ENCODE measurements at places on chromosomes 6 and 20.
A peak's percentile ranks its signal among the peaks of the same experiment; 100 is the strongest.

DNA sequence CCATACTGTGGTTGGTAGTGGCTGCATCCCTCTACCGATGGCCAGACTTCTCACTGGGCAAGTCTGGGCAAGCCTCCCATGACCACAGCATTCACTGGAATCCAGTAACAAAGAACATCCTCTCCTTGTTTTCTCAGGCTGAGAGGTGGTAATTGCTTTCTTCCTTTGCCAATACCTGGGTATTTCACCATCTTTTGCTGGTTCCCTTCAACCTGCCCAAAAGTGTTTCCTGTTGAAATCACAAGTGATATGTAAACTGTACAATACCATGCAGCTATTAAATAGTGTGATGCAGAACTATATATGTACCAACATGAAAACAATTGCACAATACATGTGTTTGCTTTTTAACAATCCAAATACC lies at the start of gene PTCHD4:
PTCHD4 (minus strand) TSS at position 55 of the 364 bp plus-strand sequence. CDS start 42,240 bp downstream, outside the sequence.
- DNase-seq, result no peak

DNA sequence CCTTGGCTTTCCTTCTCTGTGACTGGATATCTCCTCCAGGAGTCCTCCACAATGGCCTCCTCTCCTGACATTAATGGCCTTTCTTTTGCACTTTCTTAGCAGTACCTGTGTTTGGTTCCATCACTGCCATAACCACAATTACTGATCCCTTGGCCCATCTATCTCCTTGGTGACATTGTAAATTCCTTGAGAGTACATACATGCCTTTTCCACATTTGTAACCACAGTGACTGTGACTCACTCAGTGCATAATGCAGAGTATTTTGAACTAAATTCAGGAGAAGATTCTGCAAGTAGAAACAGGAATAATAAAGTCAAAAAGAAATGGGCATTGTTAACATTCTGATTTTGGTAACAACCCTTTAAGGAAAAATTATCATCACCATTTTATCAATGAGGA lies 197.2 kb upstream of the SOX4 start:
- DNase-seq, result no peak

- no peak for DNase-seq
These were observed 39.3 kb downstream of the KCNK17 start for GRCh38 chr6:39274903-39275302.

GRCh38 chr6:166561771-166562359 lies 24.6 kb downstream of the RAMACL start:
- DNase-seq, result no peak

GRCh38 chr6:135036731-135037420 lies 17.7 kb downstream of the HBS1L start:
- no peak for DNase-seq

DNA sequence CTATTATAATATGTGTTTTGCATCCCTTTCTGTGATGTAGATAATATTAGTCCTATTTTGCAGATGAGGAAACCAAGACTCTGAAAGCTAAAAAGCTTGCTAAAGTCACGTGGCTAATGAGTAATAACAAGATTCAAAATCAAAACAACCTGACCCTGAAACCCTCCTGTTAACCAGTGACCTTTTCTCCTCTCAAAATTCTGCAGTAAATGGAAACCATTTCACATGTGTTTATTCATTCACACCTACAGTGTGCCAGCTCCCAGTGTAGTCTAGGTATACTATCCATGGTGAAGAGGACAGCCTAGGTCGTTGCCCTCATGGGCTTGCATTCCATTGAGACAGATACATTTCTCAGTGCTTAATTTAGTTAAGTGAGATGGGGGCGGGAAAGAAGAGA lies 30.6 kb upstream of the PHACTR2 start:
- no peak for DNase-seq

DNA sequence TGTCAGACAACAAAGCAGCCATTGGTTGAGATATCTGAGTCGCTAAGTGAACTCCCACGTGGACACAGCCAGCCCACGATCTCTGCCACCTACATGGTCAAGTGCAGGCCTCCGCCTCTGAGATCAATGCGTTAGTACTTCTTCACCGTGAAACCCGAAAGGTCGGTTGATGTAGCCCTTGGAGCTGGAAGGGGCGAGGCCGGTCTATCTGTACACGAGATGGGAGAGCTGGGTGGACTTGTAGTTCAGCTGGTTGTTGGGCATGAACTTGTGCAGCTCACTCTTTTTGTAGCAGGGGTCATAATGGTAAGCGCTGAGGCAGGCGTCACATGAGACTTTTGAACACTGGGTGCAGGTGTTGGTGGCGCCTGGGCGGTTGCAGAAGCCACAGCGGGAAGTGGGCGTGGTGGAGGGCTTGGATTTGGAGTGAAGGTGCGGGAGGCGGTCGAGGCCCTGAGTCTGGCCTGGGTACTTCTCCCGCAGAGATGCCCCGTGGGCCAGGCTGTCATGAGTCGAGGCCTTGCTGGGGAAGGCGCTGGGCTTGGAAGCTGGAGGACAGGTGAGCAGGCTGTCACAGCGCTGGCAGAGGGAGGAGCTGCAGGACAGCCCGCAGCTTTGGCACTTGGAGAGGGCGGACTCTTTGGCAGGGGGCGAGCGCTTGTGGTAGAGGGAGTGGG lies 9.8 kb downstream of the SPATA2 start:
- no peak for DNase-seq

DNA sequence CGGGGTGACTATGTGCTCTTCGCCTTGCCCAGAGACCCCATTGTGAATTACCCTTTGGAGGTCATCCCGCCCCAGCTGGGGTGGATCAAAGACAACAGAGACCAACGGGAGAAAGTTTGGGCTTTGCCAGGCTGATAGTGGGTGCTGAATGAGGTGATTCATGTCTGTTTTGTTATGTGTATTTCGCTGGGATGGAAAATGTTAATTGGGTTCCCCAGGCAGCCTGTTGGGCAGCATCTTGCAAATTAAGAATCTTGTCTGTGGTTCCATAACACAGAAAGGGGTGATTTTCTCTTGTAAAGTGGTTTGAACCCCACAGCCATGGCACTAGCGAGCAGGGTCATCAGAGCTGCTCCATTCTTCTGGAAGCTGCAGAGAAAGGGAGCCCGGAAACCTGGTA lies 63.1 kb upstream of the UNC93A start:
- DNase-seq, result no peak

DNA sequence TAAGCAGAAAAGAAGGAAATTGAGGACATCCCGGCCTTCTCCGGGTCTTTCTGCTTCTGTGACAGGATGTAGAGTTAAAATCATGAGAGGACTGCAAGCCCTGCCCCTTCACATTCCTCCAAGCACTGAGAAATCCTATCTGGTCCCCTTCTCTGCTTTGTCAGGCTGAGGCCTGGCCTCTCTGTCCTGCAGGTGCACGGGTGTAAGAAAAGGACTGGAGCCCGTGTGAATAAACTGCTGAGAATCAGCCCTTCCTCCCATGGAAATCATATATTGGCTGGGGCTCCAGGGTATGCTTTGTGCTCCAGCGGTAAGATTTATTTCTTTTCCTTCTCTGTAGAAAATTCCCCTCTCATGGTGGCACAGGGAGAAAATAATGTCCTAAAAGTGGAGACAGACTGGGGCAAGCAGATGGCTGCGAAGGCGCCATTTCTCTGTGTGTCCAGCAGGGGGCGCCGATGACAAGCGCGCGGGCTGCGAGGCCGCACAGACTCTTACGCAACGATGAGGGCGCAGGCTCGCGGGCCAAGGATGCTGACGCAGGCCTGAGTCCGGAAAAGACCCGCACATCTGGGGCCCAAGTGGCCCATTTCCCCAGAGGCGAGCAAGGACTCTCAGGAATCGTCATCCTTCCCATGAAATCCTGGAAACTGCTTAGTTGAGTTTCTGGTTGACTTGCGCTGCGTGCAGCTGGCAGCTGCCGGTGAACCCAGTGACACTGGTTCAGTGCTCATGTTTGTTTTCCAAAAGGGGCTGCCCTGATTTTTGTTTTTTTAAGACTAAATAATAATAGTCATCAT lies 258.6 kb downstream of the ADGB start:
- DNase-seq, result peak; percentile 75

DNA sequence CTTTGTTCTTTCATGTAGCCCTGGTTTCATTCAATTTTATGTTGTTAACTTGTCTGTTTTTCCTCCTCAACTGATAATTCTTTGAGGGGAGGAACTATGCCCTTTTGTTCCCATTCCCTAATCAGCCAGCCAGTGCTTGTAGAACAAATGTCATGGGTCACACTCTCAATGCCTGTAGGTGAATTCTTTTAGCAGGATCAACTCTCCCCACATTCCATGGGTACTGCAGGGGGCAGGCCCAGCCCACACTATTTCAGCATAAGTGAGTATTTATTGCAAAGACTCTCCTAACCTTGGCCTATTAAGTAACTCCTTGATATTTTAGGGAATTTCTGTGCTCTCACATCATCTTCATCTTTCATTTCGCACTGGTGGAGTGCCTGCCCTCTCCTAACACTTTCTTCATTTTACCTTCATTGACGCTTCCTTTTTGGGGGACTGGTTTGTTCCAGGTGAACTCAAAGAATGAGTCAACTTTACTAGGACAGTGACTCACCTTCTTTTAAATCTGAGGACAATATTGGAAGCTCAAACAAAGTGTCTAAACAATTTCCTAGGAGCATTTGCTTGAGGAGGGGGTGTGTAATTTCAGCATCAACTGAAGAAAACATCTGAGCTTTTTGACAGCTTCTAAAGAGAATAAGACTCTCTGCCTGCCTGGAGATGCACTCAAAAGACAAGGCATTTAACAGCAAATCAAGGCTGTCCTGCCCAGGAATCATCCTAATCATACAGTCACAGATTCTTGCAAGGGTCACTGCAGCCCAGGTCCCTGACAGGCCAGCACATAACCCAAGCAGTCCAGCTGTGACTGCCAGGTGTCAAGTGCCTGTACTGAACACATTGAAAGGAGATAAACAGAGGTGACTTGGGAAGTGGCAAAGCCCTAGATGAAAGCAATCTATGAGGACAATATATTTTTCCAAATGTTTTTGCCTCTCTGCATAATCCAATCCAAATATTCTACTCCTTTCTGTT lies 263.9 kb upstream of the PRND start:
- no peak for DNase-seq

- no peak for DNase-seq
These were observed 294.4 kb downstream of the SMOC2 start for GRCh38 chr6:168735268-168735949.

- no peak for DNase-seq
These were observed 83.9 kb downstream of the ZDHHC14 start for GRCh38 chr6:157464653-157465535.

DNA sequence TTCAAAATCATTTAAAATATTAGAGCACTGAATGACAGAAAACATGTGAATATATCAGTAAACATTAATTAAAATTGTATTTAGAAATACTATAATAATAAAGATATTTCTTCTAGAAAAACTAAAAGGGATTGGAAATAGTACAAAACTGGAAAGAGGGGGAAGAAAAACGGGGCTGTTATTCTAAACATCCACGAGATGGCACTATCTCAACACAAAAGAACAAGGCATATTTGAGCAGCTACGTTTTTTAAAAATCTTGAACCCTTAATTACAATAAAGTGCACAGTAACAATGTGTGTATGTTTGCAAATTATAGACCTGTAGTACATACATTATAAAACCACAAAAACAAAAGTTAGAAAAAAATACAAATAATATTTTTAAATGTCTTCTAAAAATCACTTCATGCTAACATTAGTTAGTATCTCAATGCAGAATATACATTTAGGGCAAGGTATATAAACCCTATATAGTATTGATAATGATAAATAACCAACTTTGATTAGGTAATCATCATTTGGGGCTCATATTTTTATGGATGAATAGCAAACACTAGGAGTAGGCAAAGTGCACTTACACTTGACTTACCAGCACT lies 42.5 kb upstream of the PNISR start:
- DNase-seq, result peak; percentile 41

- no peak for DNase-seq
These were observed 83.2 kb upstream of the TAB2 start for GRCh38 chr6:149234051-149234962.

- no peak for DNase-seq
These were observed 430.3 kb upstream of the SULF2 start for GRCh38 chr20:48215536-48215935.

GRCh38 chr6:45480752-45481415 lies 103.2 kb upstream of the SUPT3H start:
- no peak for DNase-seq

- DNase-seq, result no peak
These were observed 61.0 kb downstream of the SESN1 start for GRCh38 chr6:109033655-109034054.

GRCh38 chr6:84086545-84087429 lies 53.2 kb downstream of the MRAP2 start:
- DNase-seq, result no peak

GRCh38 chr20:43722153-43722505 lies 4.7 kb downstream of the GTSF1L start:
- DNase-seq, result peak; percentile 73

DNA sequence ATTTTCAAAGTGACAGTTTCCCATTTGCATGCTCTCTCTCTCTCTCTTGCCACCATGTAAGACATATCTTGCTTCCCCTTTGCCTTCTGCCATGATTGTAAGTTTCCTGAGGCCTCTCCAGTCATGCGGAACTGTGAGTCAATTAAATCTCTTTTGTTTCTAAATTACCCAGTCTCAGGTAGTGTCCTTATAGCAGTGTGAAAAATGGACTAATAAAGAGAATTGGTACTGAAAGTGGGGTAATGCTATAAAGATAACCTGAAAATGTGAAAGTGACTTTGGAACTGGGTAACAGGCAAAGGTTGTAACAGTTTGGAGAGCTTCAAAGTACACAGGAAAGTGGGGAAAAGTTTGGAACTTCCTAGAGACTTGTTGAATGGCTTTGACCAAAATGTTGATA lies 389.8 kb downstream of the GRIK2 start:
- no peak for DNase-seq

GRCh38 chr6:112193535-112194051 lies 60.8 kb downstream of the LAMA4 start:
- DNase-seq, result no peak

- no peak for DNase-seq
These were observed 4.2 kb downstream of the HACE1 start for GRCh38 chr6:104855507-104855906.

GRCh38 chr6:140825731-140826130 lies 1307.0 kb upstream of the GJE1 start:
- DNase-seq, result no peak

- no peak for DNase-seq
These were observed 62.8 kb downstream of the GRM4 start for GRCh38 chr6:34082864-34083626.

DNA sequence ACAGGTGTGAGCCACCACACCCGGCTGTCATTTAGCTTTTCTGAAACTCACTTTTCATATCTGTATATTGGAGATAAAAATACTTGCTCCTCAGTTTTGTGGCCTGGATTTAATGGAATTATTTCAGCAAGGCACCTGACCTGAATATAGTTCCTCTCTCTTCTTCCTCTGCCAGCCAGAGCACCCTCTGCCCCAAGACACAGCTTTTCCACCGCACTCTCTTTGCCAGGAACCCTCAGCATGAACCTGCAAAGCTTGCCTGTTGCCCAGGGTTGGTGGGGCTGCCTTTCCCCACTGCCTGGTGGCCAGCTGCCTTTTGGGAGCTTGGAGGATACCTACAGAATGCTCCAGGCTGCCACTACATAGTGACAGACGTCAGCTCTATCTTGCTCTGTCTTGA lies 3.1 kb downstream of the GTSF1L start:
- no peak for DNase-seq

GRCh38 chr20:4434681-4435080 lies 287.0 kb upstream of the PRND start:
- no peak for DNase-seq

- no peak for DNase-seq
These were observed 81.4 kb downstream of the DLL1 start for GRCh38 chr6:170209354-170210025.

- DNase-seq, result no peak
These were observed 44.1 kb upstream of the SMIM29 start for GRCh38 chr6:34292954-34293353.

GRCh38 chr6:74606582-74607071 lies 599.2 kb downstream of the COL12A1 start:
- no peak for DNase-seq

Measured in naive thymus-derived CD8-positive, alpha-beta T cell (primary cell).